ENCODE measurements at places on chromosomes 5 and 9.
A peak's percentile ranks its signal among the peaks of the same experiment; 100 is the strongest.

DNA sequence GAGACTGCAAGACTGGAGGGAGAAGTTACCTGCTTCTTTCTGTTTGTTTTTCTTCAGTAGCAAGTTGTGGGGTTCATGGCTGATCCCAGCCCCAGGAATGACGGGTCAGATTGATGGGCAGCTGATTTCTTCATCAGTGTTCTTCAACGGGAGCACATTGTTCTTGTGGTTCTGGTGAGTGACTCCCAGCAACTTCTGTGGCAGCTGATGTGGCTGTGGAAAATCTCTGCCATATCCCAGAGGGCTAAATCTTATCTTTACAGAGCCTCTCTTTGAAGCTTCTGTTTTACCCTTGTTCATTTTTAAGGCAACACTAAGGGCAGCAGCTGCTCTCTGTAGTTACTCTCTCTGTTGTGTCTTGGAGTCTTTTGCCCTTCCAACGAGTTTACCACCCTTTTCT is 710.3 kb downstream of the PRELID2 start:
- no peak for DNase-seq

DNA sequence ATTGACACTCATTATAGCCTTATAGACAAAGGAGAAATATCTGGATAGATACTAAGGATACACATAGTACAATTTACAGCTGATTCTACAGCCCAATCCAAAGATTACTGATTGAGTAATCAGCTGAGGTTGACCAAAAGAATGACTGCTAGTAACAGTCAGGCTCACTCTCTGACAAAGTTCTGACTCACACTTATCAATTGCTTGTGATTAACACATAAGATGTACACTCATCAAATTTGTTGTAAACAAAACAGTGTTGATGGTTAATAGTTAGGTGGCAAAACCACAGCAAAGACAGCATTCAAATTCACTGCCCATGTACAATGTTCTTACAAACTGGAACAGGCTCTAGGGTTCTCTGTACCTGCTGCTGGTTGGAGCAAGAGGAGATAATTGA is 422.7 kb downstream of the TLE1 start:
- DNase-seq, result peak; percentile 29

DNA sequence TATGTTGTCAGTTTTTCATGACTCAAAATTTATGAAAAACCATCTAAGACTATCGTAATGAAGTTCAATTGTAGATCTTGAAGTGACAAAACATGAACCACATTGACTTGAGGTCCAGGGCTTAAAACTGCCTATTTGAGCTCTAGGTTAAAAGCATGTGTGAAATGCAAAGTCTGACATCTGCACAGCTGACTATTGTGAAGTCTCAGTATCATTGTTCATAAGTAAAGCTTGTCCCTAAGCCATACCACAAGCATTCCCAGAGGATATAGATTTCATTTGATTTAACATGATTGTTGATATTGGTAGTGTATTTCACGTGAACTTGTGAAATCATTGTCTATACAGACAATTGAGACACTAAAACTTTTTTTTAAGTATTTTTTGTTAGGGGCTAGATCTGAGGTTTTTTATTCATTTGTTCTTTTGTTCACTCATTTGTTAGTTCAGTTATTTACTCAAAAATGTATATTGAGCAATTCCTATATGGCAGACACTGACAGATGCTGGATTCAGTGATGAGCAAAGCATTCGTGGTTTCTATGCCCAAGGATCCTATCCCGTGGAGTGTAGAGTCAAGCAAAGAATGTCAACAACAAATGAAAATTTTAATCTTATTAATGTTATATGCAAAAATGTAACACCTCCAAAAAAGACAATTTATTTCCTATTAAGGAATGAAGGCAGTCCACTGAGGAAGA is 485.2 kb downstream of the RAB3C start:
- DNase-seq, result no peak

- no peak for DNase-seq
Observed at GRCh38 chr5:176813587-176814312, 3.4 kb downstream of the UNC5A start.

GRCh38 chr5:133842846-133843611 is 125.4 kb downstream of the C5orf15 start:
- DNase-seq, result no peak

DNA sequence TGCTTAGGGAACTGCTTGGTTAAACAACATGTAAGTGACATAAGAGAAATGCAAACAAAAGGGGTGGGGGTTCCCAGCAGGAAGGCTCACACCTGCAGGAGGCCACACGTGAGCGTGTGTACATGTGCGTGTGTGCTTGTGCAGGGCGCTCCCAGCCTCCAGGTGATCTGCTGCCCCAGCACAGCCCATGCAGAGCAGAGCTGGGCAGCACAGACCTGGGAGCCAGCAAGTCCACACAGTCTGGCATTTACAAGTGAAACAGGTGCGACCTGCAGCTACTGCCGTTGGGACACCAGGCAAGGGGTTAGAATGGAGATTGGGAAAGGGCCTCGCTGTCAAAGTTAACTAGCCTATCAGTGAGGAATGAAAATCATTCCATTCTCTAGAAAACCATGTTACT is 41.8 kb downstream of the GRAMD2B start:
- DNase-seq, result no peak

- no peak for DNase-seq
Observed at GRCh38 chr5:139064613-139065012, 133.6 kb downstream of the SIL1 start.

GRCh38 chr5:77181596-77182304 is 28.7 kb upstream of the PDE8B start:
- no peak for DNase-seq

DNA sequence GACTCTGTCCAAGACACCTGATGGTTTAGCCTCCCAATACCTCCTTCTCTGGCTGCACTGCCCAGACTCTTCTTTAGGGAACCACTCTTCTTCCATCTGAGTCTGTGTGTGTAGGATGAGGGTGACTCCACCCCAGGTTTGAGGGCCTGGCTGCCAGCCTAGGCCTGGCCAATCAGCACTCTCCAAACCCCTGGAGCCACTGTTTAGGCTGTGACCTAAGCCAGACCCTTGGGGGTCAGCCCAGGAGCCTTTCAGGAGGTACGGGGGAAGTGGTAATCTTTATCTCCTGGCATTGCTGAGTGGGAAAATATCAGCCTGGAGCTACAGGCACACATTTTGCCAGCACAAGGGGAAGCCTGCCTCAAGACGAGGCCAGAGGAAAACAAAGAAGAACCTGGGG is 6.2 kb upstream of the ERGIC1 start:
- DNase-seq, result no peak

- no peak for DNase-seq
Observed at GRCh38 chr5:59542851-59543820, 350.4 kb downstream of the PDE4D start.

DNA sequence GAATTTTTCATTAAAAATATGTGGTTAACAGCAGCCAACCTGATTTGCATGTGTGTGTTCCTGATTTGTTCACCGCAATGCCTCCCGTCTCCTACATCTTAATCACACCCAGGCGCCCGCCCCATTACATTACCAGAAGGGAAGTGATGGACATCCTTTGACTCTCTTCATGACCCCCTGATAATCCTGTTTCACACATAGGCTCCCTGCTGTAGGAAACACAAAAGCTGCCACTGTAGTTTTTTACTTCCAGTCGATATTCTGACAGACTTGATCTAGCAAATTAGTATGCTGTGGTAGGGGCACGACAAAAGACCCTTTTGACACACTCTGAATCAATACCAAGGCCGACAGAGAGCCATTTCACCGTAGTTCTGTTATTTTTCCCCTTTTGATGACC is 287.8 kb upstream of the ISL1 start:
- no peak for DNase-seq

DNA sequence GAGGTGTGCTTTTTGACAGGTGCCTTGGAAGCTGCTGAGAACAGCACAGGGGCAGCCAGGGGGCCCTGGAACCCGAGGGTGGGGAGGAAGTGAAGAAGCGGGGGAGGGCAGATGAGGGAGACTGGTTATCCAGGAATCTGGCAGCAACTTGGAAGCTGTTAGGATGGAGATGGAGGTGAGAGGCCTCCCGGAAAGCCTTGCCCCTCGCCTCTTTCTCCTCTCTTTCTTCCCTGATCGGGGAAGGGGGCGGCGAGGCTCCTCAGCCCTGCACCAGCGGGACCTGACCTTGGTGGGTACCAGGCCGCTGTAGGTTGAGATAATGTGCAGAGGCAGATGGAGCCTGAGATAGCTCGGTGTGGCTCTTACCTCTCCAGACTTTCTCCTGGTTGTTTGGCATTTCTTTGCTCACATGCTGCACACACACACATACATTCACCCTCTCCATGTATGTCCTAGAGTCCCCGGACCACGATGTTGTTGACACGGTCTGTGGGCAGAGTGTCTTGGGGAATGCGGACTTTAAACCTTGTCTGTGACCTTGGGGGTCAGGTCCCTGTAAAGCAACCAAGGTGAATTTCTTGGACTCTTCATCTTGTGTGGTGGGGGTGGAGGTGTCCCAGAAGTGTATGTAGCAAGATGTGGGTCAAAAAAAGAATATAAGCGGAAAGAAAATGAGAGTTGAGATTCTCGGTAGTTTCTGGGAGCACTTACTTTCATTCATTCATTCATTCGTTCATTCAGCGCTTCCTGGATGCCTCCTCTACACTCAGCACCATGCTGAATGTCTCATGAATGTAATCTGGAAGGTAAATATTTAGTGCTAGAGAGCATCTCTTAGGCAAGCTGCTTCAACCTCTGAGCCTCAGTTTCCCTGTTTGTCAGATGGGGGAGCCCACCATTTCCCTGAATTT is 1.6 kb downstream of the WWC1 start:
- DNase-seq, result no peak

DNA sequence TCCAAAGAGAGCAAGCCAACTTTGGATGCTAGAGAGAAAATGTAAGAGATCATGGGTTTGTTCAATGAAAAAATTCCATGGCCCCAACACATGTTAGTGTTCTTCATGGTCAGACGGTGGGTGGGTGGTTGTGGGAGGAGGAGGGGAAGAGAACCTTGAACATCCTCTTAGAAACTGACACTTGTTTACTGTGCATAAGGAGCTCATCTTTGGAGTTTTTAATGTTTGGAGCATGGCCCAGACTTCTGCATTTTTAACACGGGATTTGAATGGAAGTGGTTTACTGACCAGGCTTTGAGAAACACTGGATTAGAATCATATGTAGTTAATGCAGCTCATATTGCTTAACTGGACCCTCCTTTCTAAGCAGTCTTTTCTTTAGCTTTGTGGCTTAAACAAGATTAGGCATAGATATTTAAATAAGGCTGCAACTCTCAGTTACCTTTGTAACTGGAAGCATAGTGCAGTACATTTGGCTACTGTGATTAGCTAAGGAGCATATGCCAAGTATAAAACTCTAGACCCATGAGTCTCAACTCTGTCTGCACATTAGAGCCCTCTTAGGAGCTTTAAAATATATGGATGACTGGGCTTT is 60.1 kb downstream of the FOCAD start:
- no peak for DNase-seq

GRCh38 chr9:12819436-12820185 is 44.8 kb downstream of the LURAP1L start:
- DNase-seq, result peak; percentile 18

GRCh38 chr5:135842737-135843136 is 8.3 kb downstream of the SLC25A48 start:
- DNase-seq, result no peak

- peak; percentile 10 for DNase-seq
Observed at GRCh38 chr5:78405829-78406750, 45.7 kb downstream of the SCAMP1 start.

DNA sequence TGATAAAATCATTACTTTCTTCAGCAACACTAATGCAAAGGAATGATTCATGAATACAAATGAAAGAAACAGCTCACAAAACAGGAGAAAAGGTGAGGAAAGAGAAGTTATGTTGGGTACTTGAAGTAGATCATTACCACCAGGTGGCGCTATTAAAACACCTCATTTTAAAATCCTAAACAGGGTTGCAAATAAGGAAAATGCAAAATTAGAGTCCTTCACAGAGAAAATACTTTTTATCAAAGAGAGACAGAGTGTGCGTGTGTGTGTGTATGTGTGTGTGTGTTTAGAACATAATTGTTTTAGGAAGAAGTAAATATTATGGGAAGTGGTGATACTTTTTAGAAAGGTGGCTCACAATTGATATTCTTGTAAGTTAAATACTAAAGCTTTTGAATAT is 49.5 kb upstream of the CD180 start:
- peak; percentile 55 for DNase-seq

DNA sequence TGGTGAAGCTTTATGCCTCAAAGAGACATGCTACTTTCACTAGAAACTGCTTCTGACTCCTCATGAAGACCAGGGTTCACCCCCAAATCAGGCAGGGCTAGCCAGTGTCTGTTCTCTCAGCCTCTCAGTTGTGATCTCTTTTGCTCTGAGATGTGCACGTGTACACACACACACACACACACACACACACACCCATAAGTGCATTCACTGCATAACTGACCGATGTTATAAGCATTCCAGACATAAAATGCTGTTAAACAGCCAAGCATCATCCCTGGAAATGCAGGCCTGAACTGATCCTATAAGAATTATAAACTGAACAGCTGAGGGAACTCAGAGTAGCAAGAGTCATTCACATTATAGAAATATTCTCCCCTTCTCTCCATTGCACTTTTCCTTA is 85.0 kb downstream of the FSTL4 start:
- no peak for DNase-seq

DNA sequence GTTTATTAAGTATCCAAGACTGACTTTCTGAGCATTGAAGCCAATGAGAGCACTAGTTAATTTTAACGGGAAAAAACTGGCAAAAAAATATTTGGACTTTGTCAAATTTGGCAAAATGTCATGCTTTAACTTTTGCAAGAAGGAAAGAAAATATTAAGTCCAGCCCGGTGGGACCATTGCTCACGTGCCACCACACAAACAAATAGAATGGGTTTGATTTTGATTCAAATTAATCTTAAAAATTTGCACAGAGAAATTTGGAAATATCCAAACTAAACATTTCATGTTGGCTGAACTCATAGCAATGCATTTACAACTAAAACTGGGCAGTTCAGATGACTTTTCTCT is 302.2 kb downstream of the EBF1 start:
- no peak for DNase-seq

DNA sequence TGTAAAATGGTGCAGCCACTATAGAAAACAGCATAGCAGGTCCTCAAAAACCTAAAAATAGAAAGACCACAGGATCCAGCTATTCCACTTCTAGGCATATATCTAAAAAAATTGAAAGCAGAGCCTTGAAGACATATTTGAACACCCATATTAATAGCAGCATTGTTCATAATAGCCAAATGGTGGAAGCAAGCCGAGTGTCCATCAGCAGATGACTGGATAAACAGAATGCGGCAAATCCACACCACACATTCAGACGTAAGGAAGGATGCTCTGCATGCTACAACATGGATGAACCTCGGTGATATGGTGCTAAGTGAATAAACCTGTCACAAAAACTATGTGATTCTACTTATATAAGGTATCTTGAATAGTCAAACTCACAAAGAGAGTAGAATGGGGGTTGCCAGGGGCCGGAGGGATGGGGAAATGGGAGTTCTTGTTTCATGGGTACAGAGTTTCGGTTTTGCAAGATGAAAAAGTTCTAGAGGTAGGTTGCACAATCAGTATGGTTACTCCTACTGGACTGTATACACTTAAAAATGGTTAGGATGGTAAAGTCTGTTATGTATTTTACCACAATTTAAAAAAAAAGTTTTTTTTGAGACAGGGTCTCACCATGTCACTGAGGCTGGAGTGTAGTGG is 17.1 kb upstream of the HSD17B3 start:
- no peak for DNase-seq

GRCh38 chr5:166803058-166803457 is 1488.4 kb upstream of the WWC1 start:
- DNase-seq, result no peak

Measured in stromal cell of bone marrow (primary cell).